Hematopoietic multipotent progenitor cell treated with erythropoietin and hydrocortisone succinate and interleukin-3 and kit ligand, for 8 days (in vitro differentiated cells): ENCODE measurements at places on chromosomes 3 and 15.

GRCh38 chr15:70087708-70088352 lies 9.9 kb downstream of the TLE3 start:
- no peak for DNase-seq

- no peak for DNase-seq
Observed at GRCh38 chr15:69679623-69680228, 227.1 kb downstream of the RPLP1 start.

DNA sequence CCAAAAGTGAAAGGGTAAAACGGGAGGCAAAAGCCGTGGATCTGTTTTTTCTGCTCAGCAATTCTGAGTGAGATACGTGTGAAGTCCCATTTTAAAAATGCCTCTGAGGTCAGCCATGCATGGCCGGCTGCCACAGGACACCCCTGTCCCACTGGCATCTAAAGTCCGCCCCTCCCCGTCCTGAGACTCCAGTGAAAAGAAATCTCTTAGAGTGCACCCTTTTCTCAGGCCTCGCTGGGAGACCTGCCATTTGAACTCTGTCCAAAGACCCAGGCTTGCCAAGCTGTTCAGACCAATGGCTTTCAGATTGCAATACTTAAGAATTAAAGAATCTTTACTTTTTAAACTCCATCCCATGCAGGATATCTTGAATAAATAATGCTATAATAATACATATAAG lies 61.0 kb upstream of the SLC24A5 start:
- no peak for DNase-seq

- DNase-seq = peak; percentile 83
Observed at GRCh38 chr15:65824031-65824743, 32.1 kb upstream of the DENND4A start.

- DNase-seq = no peak
Observed at GRCh38 chr3:69914395-69914794, 85.1 kb upstream of the SAMMSON start.

- no peak for DNase-seq
Observed at GRCh38 chr15:98547275-98547674, 101.1 kb upstream of the IGF1R start.

- DNase-seq = peak; percentile 91
Observed at GRCh38 chr15:31298707-31299172, 27.9 kb upstream of the KLF13 start.

DNA sequence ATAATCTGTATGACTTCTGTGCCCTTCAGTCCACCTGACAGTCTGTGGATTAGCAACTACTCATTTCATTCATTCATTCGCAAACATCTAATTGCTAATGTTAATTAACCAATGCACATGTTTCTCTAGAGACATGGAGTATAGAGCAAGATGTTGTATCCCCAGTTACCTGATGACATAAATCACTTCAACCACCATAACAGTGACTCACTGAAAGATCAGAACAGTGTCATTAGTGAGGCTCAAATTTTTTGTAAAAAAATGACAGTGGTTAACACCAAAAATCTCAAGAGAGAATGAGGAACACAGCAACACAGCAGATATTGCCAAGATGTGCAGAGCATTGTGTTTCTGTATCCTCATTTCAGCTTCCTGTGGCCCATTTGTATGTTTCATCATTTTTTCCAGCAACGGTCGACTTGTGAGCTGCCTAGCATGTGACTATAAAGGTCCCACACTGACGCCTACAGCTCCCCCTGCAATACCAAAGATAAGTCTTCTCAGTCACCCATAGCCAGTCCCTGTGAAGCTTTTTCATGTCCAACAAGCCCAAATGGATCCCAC lies 3.7 kb upstream of the PLD1 start:
- DNase-seq = peak; percentile 89

GRCh38 chr3:13574083-13574797 lies 25.3 kb downstream of the FBLN2 start:
- no peak for DNase-seq

GRCh38 chr3:55204417-55204816 lies 276.6 kb upstream of the LRTM1 start:
- no peak for DNase-seq

DNA sequence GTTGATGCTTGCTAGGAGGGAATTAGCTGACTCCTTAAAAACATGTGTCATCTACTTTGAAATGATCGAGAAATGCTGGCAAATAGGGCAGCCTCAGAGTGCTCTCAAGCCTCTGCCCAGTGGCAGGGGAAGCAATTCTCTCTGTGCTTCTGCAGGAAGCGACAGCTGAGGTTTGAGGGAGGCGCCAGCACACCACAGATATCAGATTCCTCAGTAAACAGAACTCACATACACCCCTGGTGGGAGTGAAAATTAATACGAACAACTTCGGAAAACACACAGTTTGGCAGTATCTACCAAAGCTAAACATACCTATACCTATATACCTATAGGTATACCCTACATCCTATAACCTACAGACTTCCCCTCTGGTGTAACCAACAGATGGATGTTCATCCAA lies 61.3 kb downstream of the NSMCE3 start:
- no peak for DNase-seq

DNA sequence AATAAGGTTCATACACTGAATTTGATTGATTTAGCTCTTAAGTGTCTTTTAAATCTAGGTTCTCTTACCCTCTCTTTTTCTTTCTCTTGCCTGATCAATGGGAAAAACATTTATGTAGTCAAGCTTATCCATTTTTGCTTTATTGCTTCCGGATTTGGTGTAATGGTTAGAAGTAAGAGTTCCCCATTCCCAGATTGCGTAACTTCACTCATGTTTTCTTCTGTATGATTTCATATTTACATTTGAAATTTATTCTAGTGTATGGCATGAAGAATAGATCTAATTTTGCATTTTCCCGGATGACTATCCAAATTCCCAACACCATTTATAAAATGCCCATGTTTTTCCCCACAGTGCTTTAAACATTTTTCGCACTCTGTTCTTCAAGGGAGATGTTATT lies 27.9 kb upstream of the SV2B start:
- DNase-seq = no peak

DNA sequence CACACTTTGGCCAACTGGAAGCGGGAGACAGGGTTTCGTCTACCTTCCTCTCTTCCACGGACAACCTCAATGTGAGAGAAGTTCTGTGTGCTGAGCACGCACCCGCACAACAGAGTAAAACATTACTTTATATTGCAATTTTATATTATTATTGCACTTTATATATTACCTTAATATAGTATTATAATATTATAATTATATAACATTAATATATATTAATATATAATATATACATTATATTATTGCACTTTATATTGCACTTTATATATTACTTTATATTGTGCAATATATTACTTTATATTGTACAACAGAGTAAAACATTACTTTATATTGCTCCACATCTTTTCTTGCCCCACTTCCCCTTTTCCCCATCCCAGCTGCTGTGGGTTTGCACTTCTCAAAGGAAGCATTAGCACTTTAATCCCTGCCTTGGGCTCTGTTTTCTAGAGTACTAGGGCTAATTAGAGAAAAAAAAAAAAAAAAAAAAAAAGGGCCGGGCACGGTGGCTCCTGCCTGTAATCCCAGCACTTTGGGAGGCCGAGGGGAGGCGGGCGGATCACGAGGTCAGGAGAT lies 76.4 kb upstream of the SLC4A7 start:
- no peak for DNase-seq

GRCh38 chr3:63370094-63370493 lies 92.0 kb downstream of the SYNPR start:
- no peak for DNase-seq

- DNase-seq = no peak
Observed at GRCh38 chr3:10213156-10213792, 35.0 kb upstream of the TATDN2 start.

DNA sequence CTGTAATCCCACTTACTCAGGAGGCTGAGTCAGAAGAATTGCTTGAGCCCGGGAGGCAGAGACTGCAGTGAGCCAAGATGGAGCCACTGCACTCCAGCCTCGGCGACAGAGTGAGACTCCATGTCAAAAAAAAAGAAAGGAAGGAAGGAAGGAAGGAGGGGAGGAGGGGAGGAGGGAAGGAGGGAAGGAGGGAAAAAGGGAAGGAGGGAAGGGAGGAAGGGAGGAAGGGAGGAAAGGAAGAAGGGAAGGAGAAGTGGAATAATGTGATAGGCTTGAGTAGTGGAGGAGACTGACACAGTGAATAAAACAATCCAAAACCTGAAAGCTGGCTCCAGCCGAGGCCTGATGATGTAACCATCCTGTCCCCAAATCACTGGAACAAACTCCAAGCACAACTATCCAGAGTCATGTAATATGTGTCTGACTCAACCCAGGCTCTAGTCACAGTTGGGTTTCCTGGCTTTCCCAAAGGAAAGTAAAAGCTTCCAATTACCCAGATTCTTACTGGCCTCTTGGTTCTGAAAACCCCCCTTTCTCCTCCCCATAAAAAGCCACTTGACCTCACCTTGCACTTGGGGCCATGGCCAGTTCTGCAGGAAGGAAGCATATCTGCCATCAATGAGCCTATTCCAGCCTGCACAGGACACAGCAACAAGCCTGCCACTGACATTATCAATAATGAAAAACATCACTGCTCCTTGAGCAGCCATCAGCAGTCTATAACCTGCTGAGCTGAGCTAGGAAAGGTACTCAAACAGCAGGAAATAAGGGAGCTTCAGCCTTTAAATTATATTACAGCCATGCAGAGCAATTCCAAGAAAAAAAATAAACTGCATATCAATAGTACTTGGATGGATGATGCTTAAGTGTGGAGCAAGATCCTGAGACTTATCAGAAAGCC lies 48.3 kb downstream of the MB21D2 start:
- no peak for DNase-seq

DNA sequence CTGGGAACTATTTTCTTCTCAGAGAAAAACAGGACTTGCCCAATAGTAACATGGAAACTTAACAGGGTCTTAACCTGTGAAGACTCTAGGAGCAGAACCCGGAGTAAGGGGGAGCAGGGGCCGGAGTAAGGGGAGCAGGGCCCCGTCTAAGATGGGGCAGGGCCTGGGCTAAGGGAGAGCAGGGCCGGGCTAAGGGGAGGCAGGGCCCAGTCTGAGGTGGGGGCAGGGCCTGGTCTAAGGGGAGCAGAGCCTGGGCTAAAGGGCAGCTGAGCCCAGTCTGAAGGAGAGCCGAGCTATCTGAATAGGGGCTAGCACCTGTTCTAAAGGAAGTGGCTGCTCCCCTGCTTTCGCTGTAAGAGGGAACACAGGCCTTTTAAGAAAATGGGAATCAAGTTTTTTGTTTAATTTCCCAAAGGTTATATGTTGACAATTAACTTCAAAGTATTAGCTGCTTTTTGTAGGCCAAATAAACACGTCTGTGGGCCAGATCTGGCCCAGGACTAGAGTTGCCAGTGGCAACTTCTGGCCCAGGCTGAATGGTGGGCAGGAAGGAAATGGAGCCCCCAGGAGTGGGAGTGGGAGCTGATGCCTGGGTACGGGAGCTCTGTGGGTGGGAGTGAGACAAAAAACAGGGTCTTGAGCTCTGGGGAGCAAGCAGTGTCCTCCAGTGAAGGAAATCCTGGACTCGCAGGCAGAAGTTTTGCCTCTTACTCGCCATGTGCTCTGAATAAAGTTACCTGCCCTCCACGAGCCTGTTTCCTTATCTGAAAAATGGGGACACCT lies 32.5 kb downstream of the CSPG4 start:
- DNase-seq = no peak

GRCh38 chr15:41904541-41905005 lies 10.7 kb upstream of the SPTBN5 start:
- DNase-seq = peak; percentile 72

GRCh38 chr3:25365636-25366035 lies 62.4 kb upstream of the RARB start:
- no peak for DNase-seq
